Activated naive CD4-positive, alpha-beta T cell treated with Interleukin-2 at 50 U/mL for 16 hours (primary cell): ENCODE measurements at places on chromosomes 7 and 10.
A peak's percentile ranks its signal among the peaks of the same experiment; 100 is the strongest.

- DNase-seq, result no peak
Measured at GRCh38 chr10:73287441-73287840, 35.0 kb upstream of the MRPS16 start.

GRCh38 chr7:255038-255435, 34.9 kb upstream of the FOXL3 start:
- no peak for DNase-seq

DNA sequence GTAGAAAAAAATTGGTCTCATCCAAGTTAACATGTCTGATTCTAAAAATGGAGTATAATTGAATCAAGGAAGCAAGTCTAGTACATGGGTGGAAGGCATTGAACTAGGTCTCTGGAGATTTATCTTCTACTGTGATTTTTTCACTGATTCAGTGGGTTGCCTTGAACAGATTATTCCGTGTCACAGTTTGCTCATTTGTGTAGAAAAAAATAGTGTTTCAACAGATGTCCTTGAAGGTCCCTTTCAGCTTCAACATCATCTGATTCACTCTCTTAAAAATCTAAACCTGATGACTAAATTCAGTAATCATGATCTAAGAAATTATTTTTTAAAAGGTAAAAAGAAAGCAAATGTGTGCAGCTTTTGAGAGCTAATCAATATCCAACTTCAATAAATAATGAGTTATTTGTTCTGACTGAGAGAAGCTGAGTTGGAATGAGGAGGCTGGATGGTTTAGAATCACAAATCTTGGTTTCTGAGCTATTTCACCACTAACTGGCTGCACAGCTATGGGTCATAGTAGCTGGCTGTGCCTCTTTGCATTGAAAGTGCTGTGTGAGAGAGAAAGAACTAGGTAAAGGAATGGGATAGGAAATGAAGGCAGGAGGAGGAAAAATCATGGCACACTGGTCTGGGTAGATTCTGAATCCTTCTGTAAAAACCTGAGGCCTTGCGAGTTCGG, 221.5 kb upstream of the MDFIC start:
- no peak for DNase-seq

DNA sequence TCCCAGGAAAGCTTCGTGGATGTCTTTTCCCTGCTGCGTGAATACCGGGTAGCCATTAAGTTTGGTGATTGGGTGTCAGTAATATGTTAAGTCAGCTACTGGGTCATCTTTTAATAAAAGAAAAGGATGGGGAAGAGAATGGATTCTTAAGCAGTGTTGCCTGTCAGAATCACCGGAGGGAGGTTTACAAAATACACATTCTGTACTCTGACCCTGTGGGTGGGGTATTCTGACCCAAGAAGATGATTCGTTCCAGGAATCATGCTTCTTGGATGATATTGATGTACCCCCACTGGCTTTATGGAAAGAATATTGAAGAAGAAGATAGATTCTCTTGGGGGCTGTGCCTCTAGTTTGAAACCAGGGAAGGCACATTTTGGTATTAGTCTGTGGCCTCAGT, 18.3 kb downstream of the SGPL1 start:
- no peak for DNase-seq

- peak; percentile 95 for DNase-seq
Measured at GRCh38 chr10:58267713-58268453, at the start of gene IPMK. IPMK (minus strand) TSS chr10:58267894; CDS start chr10:58267611, 283 bp downstream.

- no peak for DNase-seq
Measured at GRCh38 chr10:91616137-91616536, 16.7 kb downstream of the PPP1R3C start.

DNA sequence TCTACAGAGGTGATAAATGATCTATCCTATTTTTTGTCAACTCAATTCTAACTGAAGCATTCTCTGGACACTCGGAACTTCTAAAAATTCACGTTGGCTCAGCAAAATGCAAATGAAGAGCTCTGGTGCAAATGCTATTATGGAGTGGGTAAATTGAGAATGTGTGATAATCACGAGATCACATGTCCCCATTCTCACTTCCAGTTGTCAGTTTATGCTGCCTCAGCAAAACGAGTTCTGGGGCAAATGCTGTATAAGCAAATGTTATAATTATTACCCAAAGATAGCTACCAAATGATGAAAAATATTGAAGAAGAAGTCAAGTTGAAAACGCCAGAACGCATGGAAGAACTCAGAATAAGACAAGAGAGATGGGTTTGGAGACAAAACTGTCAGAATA, 29.4 kb downstream of the AKR1B1 start:
- no peak for DNase-seq

- no peak for DNase-seq
Measured at GRCh38 chr10:6232846-6233724, 30.4 kb downstream of the PFKFB3 start.

GRCh38 chr10:128017822-128018221, 108.4 kb downstream of the MKI67 start:
- DNase-seq, result no peak

GRCh38 chr10:91569522-91569921, 63.3 kb downstream of the PPP1R3C start:
- DNase-seq, result no peak

GRCh38 chr7:127448566-127448965, 56.1 kb upstream of the ZNF800 start:
- DNase-seq, result no peak

- no peak for DNase-seq
Measured at GRCh38 chr7:28686418-28686800, 271.7 kb downstream of the TRIL start.

DNA sequence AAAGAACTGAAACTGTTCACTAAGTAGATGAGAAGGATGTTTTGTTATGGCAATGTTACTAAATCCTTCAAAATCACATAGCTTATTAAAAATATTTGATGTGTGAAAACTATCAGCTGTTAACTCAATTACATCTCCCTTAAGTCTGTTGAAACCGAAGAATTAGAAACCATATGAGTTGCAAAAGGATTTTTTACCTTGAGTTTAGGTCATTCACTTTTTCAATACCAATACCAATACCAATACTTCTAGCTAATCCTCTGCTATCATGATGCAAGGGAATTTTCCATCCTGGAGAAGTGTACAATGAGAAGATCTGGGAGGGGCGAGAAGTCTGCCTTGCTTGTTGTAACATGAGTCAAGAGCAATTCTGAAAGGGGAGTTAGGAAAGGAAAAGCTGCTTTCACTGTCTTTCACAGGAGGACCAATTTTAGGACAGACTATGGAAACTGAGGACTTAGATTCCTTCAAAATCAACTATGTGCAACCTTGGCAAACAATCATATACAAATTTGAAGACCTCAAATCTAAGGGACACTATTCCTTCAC, 199.7 kb downstream of the IMMP2L start:
- DNase-seq, result no peak

DNA sequence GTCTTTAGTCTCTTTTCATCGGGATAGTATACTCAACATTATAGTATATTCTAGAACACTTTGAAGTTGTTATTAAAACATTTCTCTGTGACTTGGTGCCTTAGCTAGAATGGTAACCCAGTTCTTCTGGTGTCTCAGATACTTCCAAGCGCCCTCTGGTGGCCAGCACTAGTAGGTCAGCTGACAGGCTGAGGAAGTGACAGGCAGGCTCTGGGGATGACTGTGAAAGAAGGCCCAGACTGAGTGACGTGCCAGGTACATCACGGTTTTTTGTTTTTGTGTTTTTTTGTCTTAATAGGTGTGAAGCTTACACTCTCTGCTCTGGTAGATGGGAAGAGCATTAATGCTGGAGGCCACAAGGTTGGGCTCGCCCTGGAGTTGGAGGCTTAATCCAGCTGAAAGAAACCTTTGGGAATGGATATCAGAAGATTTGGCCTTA, 5.1 kb downstream of the COMTD1 start:
- peak; percentile 94 for DNase-seq

DNA sequence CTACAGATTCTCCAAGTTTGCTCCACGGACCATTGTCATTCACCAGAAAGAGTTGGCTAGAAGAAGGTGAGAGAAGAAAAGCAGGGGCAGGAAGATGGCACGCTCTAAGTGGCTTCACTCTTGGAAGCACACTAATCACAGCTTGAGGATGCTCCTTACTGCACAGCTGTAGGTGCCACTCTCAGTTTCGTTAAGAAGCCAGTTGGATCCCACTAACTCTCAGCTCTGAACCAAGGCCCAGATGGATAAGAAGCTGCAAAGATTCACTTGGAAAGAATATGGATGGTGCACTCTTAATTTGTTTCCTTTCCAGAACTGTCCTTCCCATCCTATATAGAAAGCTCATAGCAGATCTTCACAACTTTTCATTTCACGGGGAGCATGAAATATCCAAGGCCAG, 94.5 kb upstream of the AGK start:
- no peak for DNase-seq

DNA sequence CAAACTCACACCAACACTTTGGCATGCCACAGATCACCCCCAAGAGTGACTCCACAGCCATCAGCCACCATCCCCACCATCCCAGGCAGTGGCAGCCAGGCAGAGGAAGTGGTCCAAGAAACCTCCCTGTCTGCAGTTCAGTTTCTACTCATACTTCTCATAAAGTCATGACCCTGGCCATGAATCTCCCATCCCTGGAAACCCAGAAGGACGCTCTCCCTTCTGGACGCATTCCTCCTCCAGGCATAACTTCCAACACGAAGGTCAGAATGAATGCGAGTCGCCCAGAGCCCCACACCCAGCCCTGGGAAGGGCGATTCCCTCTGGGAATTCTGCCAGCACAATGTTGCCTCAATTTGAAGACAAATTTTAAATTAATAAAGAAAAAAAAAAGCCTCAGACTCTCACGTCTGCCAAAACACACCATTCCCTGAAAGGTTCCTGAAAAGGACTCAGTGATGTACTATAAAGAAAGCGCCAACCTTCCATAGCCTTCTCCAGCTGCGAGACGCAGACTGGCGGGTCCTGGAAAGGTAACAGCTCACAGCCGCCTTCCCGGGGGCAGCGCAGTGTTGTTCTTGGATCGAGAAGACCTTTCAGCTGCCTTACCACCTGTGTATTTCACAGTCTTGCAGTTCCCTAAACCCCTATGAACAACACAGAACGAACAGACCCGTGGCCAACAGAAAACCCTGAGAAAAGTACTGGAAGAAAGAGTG, 307.6 kb downstream of the FRMD4A start:
- DNase-seq, result no peak

DNA sequence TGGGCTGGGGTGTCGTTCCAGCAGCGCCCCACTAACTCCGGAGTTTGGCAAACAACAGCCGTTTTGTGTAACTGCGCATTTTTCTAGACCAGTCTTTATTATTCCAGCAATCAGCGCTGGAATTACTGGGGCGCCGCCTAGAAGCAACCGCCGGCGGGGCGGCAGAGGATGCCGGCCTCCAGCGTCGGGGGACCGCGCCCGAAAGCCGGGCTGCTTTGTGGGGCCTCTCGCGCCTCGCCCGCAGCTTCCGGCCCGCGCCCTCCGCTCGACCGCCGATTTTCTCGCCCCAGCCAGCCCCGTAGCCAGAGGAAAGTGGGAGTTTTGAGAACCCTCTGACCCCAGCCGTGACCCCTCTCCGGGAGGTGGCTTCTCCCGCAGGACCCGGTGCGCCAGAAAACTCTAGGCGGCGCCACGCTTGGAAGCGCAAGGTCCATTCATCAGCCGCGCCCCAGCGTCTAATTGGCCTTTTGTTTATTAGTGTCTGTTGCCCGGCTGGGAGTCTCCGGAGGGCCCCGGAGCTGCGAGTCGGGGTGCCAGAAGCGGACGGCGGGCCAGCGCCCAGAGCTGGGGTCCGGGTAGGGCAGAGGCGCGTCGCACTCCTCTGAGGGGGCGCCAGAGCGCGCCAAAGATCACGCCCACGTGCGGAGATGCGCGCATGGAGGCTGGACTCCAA, 10.7 kb downstream of the EMX2 start:
- DNase-seq, result no peak
